ENCODE measurements at places on chromosomes 7 and 10.

- no peak for DNase-seq
These were observed 407.4 kb downstream of the KCNMA1 start for GRCh38 chr10:77230194-77230593.

DNA sequence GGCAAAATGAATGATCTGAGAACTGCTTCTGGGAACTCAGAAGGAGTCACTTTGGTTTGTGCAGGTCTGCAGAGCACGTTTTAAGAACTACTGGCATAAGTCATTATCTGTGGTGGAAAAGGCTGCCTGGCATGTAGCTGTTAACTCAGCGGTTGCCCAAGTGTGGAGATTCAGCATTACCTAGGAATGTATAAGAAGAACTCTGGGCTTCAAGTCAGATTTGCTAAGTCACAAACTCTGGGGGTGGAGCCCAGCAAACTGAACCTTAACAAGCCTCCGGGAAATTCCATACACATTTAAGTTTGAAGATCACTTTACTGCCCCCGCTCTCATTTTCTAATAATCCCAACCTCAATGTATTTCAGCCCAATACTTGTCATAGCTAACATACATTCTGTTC lies 31.1 kb downstream of the PLXDC2 start:
- no peak for DNase-seq

DNA sequence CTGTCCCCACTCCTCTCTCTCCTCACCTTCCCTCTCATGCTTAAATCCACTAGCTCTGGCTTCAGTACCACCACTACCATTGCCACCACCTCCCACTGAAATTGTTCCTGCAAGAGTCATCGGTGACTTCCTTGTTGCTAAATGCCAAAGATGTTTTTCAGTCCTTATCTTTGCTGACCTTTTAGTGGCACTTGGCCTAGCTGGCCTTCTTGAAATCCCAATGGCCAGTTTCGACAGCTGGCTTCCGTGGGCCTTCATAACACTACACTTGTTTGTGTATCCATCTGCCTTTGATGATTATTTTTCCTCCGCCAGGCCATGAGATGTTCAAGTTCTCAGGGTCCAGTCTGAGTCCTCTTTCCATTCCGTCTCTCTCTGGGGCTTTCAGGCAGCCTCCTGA lies 118.2 kb upstream of the NANOS1 start:
- DNase-seq = no peak

GRCh38 chr10:87761153-87761552 lies 56.9 kb downstream of the ATAD1 start:
- no peak for DNase-seq

DNA sequence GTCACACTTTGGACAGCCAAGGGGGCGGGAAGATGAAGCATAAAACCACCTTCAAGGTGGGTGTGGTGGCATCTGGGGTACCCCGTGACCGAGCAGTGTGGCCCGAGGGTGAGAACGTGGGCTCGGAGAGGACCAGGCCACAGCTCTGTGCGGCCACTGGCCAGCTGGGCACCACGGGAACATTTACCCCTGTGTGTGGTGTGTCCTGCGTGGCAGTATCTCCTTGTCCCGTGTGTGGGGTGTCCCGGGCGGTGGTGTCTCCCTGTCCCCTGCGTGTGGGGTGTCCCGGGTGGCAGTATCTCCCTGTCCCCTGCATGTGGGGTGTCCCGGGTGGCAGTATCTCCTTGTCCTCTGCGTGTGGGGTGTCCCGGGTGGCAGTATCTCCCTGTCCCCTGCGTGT lies 570.3 kb downstream of the DNAJB6 start:
- no peak for DNase-seq

DNA sequence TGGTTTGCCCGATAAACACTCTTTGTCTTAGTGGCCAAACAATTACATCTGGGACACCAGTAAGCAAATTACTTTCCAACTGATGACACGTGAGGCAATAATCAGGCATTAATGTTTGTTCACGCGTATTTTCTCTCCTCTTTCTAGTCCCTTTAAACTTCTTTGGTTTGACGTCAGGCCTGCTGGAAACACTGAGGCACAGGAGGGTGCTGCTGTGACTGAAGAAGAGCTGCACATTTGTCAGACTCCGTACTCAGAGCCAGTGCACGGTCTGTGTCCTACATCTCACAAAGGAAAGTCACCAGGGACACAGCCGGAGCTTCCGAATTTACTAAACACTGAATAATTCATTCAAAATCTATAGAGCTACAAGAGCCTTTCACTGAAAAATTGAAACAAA lies 57.6 kb upstream of the ANAPC16 start:
- no peak for DNase-seq

- no peak for DNase-seq
These were observed 3.6 kb downstream of the CLDN15 start for GRCh38 chr7:101233907-101234547.

- no peak for DNase-seq
These were observed 111.8 kb downstream of the VIPR2 start for GRCh38 chr7:159032753-159033472.

GRCh38 chr7:41786944-41787343 lies 84.1 kb upstream of the INHBA start:
- DNase-seq = no peak

DNA sequence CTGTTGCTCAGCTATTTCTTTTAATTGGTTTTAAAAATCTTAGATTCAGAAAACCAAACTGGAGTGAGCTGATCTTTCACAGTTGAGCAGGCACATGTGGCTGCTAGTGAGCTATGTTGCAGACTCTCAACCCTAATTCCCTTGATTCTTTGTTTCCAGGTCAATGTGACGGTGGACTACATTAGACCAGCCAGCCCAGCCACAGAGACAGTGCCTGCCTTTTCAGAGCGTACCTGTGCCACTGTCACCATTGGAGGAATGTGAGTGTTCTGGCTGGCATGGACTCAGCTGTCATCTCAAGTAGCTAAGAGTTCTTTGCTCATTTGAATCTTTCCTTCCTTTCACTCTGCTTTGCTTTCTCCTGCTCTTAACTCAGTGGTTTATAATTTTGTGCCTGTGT lies 187.1 kb downstream of the LRRC4 start:
- DNase-seq = no peak

DNA sequence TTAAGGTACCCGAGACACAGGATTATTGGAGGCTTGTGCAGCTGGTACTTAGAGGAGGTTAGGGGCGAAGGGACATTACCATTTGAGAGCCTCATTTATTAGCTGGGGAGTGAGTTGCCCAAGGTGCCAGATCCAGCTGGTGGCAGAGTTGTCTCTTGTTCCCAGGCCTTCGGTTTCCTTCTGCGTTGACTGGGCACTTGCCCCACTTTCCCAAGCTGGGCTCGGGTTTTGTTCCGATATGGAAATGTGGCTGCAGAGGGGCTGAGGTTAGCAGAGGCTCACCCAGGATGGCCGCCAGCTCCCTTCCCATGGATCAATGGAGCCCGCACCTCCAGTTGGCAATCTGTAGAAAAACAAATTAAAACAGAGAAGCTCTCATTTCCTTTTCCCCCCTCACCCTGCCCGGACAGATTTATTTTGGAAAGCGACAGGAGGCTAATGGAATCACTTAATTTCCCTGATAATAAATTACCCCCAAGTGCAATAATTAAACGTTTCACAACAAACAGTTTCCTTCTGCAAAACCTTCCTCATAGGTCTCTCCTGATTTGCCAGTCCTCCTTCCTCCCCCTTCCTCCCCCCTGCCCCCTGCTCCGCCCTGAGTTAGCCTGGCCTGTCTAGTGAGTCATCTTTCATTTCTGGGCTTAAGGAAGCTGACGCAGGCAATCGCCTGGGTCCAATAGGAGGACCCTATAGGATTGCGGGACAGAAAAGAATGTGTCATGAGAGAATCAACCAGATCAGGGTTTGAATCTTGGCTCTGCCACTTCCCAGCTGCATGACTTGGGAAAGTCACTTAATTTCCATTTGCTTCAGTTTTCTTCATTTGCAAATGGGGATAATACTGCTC lies 51.7 kb downstream of the ADRA2A start:
- DNase-seq = no peak

DNA sequence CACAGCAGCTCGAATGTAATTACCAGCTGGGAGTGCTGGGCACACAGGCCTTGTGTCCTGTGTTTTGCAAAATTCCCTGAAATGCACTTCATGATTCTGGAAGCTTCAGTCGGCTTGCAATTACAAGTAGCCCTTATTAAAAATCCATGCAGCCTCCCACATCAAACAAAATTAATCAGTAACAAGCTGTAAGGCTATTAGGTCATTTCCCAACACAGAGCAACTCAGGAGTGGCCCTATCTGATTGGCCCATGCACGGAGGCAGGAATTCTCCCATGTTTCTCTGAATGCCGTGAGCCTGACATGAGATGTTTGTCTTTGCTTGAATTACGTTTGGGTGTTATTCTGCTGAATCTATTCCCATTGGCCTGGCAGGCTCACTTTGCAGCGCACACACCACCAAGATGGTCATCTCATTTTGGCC lies 36.9 kb downstream of the FOXL3 start:
- DNase-seq = no peak

- no peak for DNase-seq
These were observed 54.8 kb upstream of the TM9SF3 start for GRCh38 chr10:96641396-96642295.

- no peak for DNase-seq
These were observed 12.1 kb upstream of the SNX13 start for GRCh38 chr7:17952387-17952786.

- no peak for DNase-seq
These were observed 18.0 kb downstream of the WDR37 start for GRCh38 chr10:1074052-1074747.

GRCh38 chr7:96547371-96547811 lies 162.3 kb downstream of the SEM1 start:
- no peak for DNase-seq

GRCh38 chr7:111841596-111842205 lies 279.4 kb upstream of the IMMP2L start:
- no peak for DNase-seq

GRCh38 chr7:100372256-100372655 lies 1.0 kb upstream of the PILRA start:
- no peak for DNase-seq

DNA sequence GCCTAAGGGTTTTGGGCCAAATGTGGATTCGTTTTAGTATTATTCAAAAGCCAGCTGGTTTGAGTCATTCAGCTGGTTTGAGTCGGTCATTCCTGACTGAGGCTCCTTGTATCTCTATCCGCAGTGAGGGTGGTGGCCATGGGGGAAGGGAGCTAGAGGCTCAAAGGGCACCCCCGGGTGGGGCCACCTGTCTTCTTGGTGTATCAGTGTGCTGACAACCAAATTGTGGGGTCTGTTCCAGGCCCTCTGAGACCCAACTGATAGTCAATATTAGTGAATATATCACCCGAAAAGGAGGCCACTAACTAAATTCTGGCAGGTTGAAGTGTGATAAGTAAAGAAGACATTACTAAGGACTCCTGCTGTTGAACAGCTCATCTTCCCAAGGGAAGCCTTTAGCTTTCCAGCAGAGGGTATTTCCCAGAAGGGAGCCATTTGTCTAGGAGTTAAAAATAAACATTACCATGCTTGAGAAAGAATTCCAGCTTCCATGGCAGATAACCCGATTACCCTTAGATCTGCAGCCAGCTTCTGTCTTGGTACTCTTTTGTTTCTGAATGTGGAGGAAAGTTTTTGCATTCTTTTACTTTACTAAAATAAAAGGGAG lies 29.9 kb upstream of the DDX50 start:
- no peak for DNase-seq

DNA sequence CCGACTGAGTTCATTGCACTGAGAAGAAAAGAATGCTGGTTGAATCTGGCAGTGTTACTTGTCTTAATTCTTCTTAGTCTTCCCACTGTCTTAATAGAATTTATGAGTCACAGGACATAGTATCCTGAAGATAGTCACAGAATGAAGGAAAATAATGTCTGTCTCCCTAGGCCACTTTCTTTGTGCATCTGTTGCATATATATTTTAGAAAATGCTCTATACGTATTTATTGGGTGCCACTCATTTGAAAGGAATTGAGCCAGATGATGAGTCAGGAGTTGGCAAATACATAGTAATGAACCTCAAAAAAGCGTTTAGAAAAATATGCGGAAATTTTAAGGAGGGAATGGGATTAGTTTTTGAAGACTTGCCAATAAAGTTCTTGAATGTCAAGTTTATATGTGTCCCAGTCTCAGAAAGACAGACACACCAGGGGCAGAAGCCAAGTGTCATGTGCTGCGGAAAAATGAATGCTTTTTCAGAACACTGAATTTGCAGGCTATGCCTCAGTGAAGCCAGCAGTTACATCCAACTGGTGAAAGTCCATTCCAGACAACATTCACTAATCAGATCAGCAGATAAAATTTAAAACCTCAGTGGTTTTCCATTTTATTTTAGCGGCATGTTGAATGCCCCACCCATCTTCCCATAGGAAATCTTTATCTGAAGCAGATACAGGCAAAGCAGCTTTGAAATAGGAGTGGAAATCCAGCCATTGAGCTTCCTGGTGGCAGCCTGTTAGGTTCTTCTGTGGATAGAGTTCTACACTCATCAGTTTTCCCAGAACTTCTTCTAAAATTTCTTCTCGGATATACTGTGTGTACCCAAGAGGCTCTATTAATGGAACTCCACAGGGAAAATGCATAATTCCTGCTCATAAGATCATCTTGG lies 308.4 kb downstream of the BICC1 start:
- no peak for DNase-seq

- no peak for DNase-seq
These were observed 297.8 kb downstream of the ELMO1 start for GRCh38 chr7:37150856-37151255.

GRCh38 chr10:49610114-49610457 lies at the start of gene SLC18A3:
TSS of gene SLC18A3 (plus strand) at chr10:49610310. CDS start at chr10:49610741, 431 bp downstream.
- no peak for DNase-seq

DNA sequence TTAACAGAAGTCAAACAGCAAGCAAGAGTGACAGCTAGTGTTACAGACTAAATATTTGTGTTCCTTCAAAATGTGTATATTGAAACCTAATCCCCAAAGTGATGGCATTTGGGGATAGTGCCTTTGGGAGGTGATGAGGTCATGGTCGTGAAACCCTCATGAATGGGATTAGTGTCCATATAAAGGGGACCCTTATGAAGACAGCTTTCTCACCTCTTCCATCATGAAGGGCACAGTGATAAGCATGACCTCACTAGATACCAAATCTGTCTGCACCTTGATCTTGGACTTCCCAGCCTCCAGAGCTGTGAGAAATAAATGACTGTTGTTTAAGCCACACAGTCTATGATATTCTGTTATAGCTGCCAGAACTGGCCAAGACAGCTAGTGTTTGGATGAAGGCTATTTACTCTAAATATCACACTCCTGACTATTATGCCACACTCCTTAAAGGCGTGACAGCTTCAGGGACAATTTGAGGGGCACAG lies 235.7 kb upstream of the TMEM72 start:
- DNase-seq = no peak

DNA sequence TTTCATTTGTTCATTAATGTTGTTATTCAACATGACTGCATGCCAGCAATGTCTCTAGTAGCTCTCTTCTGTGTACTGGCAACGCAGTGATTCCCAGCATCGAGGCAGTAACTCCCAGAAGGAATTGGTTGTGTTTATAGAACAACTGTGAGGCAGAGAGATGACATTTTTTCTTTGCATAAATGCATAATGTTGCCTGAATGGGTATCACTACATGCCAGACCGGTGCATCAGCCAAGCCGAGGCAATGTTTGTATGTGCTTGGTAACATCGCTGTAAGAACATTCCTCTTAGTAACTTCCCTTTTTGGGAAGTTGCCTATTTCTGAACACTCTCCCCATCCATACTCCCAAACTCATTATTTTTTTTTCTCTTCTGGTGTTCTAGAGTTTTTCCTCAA lies 182.9 kb downstream of the HTR7 start:
- no peak for DNase-seq

Data from activated gamma-delta T cell treated with anti-CD3 and anti-CD28 coated beads, Interleukin-2, amount 50 U/mL, for 16 hours (primary cell).